ENCODE measurements at places on chromosomes 2 and 18.

- no peak for DNase-seq
Observed at GRCh38 chr18:9927392-9928063, 13.7 kb downstream of the VAPA start.

- DNase-seq, result no peak
Observed at GRCh38 chr2:196249860-196250259, 78.5 kb upstream of the STK17B start.

GRCh38 chr2:3249476-3249962, 128.1 kb downstream of the EIPR1 start:
- no peak for DNase-seq

- DNase-seq, result no peak
Observed at GRCh38 chr2:235070063-235070706, 118.4 kb downstream of the SH3BP4 start.

DNA sequence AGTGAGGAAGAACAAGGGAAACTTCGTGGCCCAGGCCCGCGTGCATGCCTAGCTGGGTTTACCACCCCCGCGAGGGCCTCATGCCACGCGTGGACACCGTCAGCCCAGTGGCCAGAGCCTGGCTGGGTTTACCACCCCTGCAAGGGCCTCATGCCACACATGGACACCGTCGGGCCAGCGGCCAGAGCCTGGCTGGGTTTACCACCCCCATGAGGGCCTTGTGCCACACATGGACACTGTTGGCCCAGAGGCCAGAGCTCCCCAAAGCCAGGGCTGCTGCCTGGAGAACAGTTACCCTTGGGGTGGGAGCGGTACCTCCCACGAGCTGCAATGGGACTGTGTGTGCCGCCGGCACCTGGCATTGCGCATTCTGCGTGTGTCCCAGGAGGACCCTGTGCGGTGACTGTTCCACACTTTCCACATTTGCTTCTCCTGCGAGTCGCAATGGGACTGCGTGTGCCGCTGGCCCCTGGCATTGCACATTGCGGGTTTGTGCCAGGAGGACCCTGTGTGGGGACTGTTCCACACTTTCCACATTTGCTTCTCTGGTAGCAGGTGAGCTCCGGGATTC, 105.6 kb upstream of the CTDP1 start:
- no peak for DNase-seq

DNA sequence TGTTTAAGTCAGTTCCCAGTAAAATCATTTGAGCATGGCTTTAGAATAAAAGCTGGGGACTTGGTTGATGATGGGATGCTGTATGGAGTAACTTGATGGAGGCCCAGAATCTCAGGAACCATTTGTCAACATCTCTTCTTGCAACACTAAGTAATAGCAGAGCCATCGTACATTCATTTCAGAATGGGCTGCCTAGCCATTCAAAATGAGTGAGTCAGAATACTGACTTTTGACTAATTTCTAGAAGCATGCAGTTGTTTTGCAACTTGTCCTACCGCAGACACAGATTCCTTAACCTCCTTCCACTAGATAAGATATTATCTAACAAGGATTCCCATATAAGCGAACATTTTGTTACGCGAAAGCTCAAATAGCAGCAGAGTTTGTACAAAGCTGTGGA, 229.5 kb downstream of the CNTNAP5 start:
- DNase-seq, result peak; percentile 86

DNA sequence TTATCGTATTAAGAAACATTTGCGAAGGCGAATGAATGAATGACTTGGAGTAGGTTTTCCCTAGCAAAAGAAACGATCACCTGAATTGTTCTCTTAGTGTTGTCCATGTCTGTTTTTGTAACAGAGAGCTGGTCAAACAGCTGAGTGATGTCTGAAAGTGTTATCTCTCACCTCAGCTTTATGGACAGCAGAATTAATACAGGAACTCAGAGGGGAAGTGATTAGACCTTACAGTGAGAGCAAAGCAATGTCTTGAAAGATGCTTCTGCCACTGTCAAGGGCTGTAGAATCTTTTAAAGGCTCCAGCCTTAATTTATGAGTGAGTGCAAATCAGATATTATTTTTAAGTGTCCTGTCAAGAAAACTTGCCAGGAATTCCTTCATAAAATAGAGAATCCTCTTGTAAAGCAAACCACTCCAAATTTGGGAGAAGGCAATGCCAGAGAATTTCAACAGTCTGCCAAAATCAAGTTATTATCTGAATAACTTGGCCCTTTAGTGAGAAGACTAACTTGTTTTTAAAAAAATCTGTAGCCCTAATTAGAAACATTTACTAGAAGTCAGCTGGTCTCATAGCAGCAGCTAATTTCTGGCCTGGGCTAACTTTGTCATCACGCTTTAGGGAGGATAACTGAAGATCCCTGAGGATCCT, 60.7 kb downstream of the CDC42EP3 start:
- DNase-seq, result no peak

GRCh38 chr18:76771192-76771799, 51.1 kb upstream of the ZNF236 start:
- DNase-seq, result no peak

- DNase-seq, result no peak
Observed at GRCh38 chr2:239399433-239399920, 1.3 kb downstream of the HDAC4 start.

DNA sequence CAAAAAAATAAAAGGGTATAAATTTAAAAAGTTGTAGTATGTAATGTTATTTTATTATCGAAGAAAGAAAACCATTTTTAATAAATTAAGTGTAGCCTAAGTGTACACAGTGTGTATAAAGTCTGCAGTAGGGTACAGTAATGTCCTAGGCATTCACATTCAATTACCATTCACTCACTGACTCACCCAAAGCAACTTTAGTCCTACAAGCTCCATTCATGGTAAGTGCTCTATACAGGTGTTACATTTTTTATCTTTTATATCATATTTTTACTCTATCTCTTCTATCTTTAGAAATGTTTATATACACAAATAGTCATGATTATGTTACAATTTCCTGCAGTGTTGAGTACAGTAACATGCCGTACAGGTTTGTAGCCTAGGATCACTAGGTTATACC, 59.5 kb downstream of the RABL2A start:
- DNase-seq, result no peak

- DNase-seq, result peak; percentile 81
Observed at GRCh38 chr2:107325981-107326786, 440.2 kb upstream of the ST6GAL2 start.

DNA sequence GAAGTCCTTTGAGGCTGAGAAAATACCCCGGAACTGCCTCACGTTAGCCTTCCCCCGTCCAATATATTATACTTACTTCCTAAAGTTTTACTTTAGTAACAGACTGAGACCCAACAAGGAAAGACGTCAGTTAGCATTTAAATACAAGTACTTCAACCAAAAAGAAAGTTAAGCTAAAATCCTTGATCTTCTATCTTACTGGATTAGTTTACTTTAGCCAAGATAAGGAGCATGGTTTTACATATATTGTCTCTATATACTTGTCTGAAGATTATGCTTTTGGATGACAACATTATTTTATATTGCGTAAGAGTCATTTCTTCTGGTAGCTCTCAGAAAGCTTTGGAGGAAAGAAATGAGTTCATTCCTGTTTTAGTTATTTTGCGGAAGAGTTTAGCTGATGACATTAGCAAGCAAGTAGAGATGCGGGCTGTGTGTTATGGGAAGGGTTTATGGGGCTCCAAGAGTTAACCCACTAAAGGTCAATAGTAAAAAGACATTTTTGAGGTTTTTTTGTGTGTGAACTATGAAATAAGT, 532.9 kb downstream of the ZNF516 start:
- DNase-seq, result no peak

DNA sequence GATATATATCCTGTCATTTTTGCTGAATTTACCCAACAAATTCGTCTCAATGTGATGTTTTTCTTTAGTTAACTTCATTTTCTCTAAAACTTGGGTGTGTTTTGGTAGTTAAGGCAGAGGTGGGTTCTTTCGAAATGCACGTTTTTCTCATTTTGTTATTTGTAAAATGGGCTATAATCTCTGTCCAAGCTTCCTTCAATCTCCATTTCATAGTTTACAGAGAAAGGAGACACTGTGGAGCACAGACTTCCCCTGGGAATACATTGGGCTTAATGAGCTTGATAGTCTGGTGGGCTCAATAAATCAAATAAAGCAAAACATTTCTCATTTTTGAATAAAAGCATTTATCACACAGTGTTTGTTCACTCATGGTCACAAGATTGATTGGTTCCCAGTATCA, 145.1 kb downstream of the AGPS start:
- no peak for DNase-seq

GRCh38 chr2:59182249-59182648, 941.1 kb upstream of the FANCL start:
- no peak for DNase-seq

GRCh38 chr2:119407430-119408220, 24.0 kb upstream of the TMEM37 start:
- DNase-seq, result peak; percentile 14

DNA sequence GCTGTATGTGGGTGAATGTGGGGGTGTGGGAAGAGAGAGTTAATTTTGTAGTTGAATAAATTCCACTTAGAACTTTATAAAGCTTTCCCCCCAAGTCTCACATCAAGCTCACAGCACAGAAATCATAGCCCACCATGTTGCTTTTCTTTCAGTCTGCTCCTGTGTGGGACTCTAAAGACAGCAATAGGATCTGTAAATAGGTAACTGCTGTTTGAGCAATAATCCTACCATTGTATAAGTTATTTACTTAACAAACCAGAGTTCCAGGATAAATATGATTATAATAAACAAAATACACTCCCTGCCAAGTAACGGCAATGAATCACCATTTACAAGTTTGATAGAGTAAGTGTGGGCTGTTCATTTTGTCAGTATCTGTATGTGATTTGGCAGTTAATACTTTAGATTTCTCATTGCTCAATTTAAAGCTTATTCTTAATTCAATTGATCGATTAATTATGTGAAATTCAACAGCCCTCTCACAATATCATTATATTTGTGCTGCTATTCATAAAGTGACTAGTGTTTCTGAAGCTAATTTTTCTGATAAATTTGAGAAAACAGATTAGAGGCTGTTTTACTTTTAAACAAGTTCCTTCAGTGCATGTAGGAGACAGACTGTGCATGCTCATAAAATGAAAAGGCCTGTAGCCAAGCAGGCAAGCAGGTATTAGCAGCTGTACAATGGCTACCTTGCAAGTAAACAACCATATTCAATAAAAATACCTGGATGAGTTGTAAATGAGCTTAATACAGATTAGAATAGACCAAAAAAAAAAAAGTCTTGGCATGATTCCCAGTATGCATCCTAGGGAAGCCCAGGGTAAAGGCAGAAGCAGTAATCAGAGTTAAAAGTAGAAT, 142.7 kb downstream of the PDE11A start:
- DNase-seq, result no peak

- DNase-seq, result no peak
Observed at GRCh38 chr2:19337202-19337601, 21.2 kb downstream of the OSR1 start.

DNA sequence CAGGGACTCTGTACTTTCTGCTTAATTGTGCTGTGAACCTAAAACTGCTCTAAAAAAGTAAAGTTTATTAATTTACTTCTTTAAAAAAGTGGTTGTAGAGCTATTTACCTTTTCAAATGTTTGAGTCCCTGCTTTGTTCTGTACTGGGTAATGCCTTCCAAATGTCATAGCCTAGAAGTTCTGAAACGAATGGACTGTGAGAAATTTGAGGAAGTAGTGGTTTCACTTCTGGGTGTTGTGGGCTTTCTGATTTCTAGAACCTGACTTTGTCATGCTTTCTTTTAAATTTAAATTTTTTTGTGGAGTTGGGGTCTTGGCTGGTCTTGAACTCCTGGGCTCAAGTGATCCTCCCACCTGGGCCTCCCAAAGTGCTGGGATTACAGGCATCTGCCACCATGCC, 44.6 kb downstream of the SMAD4 start:
- no peak for DNase-seq

DNA sequence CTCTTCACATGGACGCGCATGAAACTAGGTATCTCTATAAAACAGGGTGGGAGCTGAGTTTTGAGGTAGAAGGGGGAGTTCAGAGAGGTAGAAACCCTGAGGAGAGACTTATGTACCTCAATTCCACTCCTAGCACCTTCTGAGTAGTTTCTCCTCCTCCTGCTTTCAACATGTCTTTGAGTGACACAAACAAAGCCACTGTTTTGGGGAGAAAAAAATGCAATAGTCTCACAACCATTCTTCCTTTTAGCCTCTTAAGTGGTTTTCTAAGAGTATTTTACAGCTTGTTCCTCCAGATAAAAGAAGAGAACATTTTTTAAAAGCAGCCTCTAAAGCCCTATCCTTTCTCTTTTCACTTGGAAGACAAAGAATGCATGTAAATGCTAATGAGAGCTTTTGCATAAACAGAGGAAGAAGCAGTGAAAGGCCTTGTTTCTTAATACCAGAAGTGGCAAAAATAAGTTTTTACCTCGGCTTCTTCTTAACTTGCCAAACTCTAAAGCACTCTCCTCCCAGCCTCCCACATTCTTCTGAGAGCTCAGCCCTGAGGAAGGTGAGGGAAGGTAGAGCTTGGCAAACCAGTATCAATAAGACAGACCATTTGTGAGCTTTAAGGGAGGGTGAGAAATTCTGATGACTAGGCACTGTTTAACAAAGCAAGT, 1304.4 kb upstream of the ACVR2A start:
- DNase-seq, result no peak

- DNase-seq, result no peak
Observed at GRCh38 chr18:50727721-50728471, 91.9 kb downstream of the MRO start.

- DNase-seq, result no peak
Observed at GRCh38 chr2:201908901-201909300, 102.6 kb downstream of the CDK15 start.

GRCh38 chr2:38692636-38693318, 26.9 kb downstream of the GALM start:
- no peak for DNase-seq
